CD4-positive, alpha-beta T cell treated with Interleukin-10 for 1 hour (primary cell): ENCODE measurements at places on chromosomes 12 and 14.

- DNase-seq, result no peak
Observed at GRCh38 chr12:39125566-39125965, 220.2 kb upstream of the CPNE8 start.

DNA sequence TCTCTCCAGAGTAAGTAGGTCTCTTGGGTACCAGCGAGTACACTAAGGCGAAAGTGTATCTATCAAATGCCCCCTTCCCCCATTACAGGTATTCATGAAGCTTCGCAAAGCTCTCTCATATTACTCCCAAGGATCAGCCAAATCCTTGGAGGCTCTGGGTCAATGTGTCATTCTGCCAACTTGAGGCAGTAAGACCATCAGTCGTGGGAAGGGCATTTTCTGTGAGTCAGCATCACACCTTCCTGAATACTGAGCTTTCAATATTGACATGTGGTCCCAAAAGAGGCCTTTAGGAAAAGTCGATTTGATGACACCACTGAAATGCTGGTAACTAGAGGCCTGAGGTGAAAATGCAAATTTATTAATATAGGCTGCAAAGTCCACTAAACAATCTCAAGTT is 323.9 kb downstream of the LRIG3 start:
- DNase-seq, result no peak

GRCh38 chr12:88144037-88144436 is 1.9 kb downstream of the TMTC3 start:
- DNase-seq, result no peak

- no peak for DNase-seq
Observed at GRCh38 chr14:89331398-89331797, 85.6 kb downstream of the FOXN3 start.

GRCh38 chr12:12445882-12446181 is 89.0 kb downstream of the BORCS5 start:
- no peak for DNase-seq

DNA sequence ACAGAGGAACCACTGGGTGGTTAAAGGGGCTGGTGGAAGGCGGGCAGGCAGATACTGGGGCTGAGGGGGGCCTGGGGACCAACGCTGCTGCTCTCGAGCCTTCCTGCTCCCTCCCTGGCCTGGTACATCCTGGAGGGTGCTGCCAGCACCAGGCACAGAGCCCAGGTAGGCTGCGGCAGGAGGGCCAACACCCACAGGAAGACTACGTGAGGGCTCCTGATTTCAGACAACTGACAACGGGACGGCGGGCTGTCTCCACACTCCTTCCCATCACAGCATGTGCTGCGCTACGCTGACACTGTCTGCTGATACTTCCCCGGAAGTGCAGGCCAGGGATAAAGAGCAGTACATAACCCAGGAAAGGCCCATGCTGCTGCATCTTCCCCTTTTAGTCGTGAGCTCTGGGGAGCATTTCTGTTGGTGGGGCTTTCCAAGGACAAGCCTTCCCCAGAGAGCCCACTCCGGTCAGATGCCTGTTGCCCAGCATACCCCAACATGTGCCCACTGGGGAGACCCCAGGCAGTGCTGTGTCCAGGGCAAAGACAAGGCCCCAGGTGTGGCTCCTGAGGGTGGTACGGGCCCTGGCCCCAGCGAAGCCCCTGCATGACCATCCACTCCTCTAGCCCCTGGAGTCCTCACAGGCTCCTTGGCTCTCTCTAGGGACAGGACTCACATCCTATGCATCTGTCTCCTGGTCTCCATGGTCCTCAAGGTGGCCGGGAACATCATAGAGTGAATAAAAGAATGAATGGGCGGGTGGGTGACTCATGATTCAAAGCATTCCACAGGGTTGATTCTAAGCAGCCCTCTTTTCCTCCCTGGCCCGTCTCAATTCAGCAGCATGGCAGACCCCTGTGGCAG is 38.0 kb downstream of the CHGA start:
- DNase-seq, result no peak

- no peak for DNase-seq
Observed at GRCh38 chr12:119461636-119462214, 127.2 kb downstream of the CCDC60 start.

GRCh38 chr12:8987163-8987562 is 2.2 kb upstream of the KLRG1 start:
- no peak for DNase-seq
